ENCODE measurements at places on chromosomes 1 and 21. TPM values are rescaled to one million over a fixed set of nuclear protein-coding genes. Genes with fewer than 3 reads are reported as not detected.

GRCh38 chr1:9242338-9242969 lies 7.9 kb downstream of the H6PD start:
- H3K27ac ChIP-seq, result peak overlapping the region; percentile 99
- no peak for DNase-seq
- peaks cover 21% of the 10 kb centered on the region for H3K36me3 ChIP-seq
- H3K4me3 ChIP-seq, result peak overlapping the region; percentile 70

GRCh38 chr1:186982116-186982515 lies 153.4 kb downstream of the PLA2G4A start:
- no peaks in the 10 kb centered on the region for H3K4me1 ChIP-seq
- DNase-seq, result no peak
- no peaks in the 10 kb centered on the region for H3K36me3 ChIP-seq
- no peak overlapping the region for H3K4me3 ChIP-seq

DNA sequence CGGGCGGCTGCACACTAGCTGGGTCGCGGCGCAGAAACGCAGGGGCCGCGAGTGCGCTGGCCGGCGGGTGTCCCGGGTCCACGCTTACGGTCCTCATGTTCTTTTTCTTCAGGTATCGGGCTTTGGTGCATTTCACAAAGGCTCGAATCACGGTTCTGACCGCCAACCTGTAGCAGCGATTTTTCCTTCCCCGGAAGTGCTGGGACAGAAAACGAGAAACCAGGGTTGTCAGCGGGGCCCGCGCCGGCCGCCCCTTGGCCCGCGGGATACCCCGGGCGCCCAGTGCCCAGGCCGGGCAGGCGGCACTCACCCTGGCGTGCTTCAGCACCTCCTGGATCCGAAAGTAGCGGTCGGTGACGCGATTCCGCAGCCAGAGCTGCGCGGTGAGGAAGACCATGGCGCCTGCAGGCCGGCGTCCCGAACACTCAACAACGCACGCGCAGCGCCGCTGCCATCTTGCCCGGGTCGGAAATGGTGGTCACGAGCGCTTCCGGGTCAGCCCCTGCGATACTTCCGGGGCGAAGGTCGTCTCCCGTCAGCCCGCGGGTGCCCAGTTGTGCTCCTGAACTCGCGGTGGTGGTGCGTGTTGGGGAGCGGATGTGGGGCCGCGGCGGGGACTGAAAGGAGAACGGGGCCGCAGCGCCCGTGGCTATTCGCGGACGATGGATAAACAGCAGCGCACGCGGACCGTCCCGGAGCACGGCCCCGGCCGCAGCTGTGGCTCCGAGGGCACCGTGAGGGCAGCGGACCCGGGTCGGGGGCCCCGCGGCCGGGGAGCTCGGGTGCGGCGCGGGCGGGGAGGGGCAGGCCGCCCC lies at the start of gene MRPL20:
TSS of gene MRPL20 (minus strand) at position 473 of the 815 bp plus-strand sequence. CDS start at position 397, 76 bp downstream.
- no peaks in the 10 kb centered on the region for H3K27me3 ChIP-seq
- DNase-seq, result peak; percentile 93
- H3K36me3 ChIP-seq, result peaks cover 15% of the 10 kb centered on the region
- peaks cover 5% of the 10 kb centered on the region for H3K4me1 ChIP-seq
- peak within 1 kb of the TSS; percentile 98 for H3K4me3 ChIP-seq

DNA sequence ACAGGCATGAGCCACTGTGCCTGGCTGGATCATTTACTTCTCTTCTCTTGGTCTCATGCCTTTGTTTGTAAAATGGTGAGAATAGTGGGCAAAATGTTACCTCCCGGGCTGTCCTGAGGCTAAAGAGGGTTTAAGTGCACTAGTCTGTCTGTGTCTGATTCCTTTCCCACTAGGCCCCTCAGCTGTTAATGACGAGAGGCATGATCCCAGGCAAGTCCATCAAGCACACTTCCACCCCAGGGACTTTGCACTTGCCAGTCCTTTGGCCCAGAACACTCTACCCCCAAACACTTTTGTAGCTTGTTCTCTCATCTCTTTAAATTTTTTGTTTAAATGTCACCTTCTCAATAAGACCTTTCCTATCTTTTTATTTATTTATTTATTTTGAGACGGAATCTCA lies 13.8 kb upstream of the EPB41 start:
- no peak for DNase-seq
- peaks cover 3% of the 10 kb centered on the region for H3K4me1 ChIP-seq
- no peak overlapping the region for H3K27ac ChIP-seq
- no peak overlapping the region for H3K4me3 ChIP-seq
- no peaks in the 10 kb centered on the region for H3K27me3 ChIP-seq

Gene LRRC42
- 10.4 TPM for total RNA-seq

GRCh38 chr21:32134441-32135130 lies 144.3 kb downstream of the MIS18A start:
- no peaks in the 10 kb centered on the region for H3K4me1 ChIP-seq
- no peaks in the 10 kb centered on the region for H3K27me3 ChIP-seq
- H3K36me3 ChIP-seq, result no peaks in the 10 kb centered on the region
- H3K4me3 ChIP-seq, result no peak overlapping the region
- no peak for DNase-seq

GRCh38 chr1:2151252-2151651 lies 43.3 kb downstream of the FAAP20 start:
- no peak for DNase-seq
- no peak overlapping the region for H3K27ac ChIP-seq
- H3K4me3 ChIP-seq, result no peak overlapping the region
- no peaks in the 10 kb centered on the region for H3K27me3 ChIP-seq

- no peak overlapping the region for H3K27ac ChIP-seq
- no peaks in the 10 kb centered on the region for H3K27me3 ChIP-seq
- no peaks in the 10 kb centered on the region for H3K36me3 ChIP-seq
- no peak overlapping the region for H3K4me3 ChIP-seq
- DNase-seq, result no peak
These were observed 22.7 kb downstream of the INAVA start for GRCh38 chr1:200917291-200917817.

GRCh38 chr1:23909412-23909811 lies 3.8 kb downstream of the CNR2 start:
- no peak overlapping the region for H3K27ac ChIP-seq
- H3K4me1 ChIP-seq, result no peaks in the 10 kb centered on the region
- H3K27me3 ChIP-seq, result no peaks in the 10 kb centered on the region
- no peak for DNase-seq
- no peak overlapping the region for H3K4me3 ChIP-seq

GRCh38 chr1:151639466-151639865 lies 27.6 kb downstream of the SNX27 start:
- no peak overlapping the region for H3K27ac ChIP-seq
- H3K36me3 ChIP-seq, result peaks cover 3% of the 10 kb centered on the region
- DNase-seq, result no peak
- peaks cover 26% of the 10 kb centered on the region for H3K4me1 ChIP-seq

- no peak overlapping the region for H3K4me3 ChIP-seq
- DNase-seq, result no peak
- H3K36me3 ChIP-seq, result no peaks in the 10 kb centered on the region
- H3K4me1 ChIP-seq, result no peaks in the 10 kb centered on the region
- H3K27ac ChIP-seq, result no peak overlapping the region
- peaks cover 4% of the 10 kb centered on the region for H3K27me3 ChIP-seq
These were observed 11.5 kb downstream of the FCRL5 start for GRCh38 chr1:157540852-157541251.

GRCh38 chr1:220733086-220733601 lies 15.0 kb upstream of the MTARC2 start:
- H3K27ac ChIP-seq, result peak overlapping the region; percentile 75
- no peaks in the 10 kb centered on the region for H3K36me3 ChIP-seq
- peak overlapping the region; percentile 28 for H3K4me3 ChIP-seq
- peak; percentile 81 for DNase-seq
- peaks cover 26% of the 10 kb centered on the region for H3K4me1 ChIP-seq
- no peaks in the 10 kb centered on the region for H3K27me3 ChIP-seq

Gene PTAFR
- 2.5 TPM for total RNA-seq

GRCh38 chr1:209882942-209883340 lies 55.1 kb upstream of the SYT14 start:
- no peaks in the 10 kb centered on the region for H3K36me3 ChIP-seq
- H3K27me3 ChIP-seq, result peaks cover 4% of the 10 kb centered on the region
- no peaks in the 10 kb centered on the region for H3K4me1 ChIP-seq
- no peak for DNase-seq
- no peak overlapping the region for H3K27ac ChIP-seq

Gene NMNAT2
- under 0.01 TPM for total RNA-seq

DNA sequence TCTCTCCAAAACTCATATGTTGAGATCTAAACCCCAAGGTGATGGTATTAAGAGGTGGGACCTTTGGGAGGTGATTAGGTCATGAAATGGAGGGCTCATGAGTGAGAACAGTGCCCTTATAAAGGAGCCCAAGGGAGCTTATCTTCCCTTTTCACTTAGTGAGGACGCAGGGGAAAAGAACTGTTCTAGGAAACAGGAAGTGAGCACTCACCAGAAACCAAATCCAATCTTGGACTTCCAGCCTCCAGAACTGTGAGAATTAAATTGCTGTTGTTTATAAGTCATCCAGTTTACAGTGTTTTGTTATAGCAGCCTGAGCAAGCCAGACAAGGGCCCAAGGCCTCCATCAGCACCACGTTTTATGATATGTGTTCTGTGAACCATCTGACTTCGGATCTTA lies 60.3 kb upstream of the LRRC8D start:
- H3K27ac ChIP-seq, result no peak overlapping the region
- peaks cover 14% of the 10 kb centered on the region for H3K4me1 ChIP-seq
- no peaks in the 10 kb centered on the region for H3K27me3 ChIP-seq
- H3K4me3 ChIP-seq, result no peak overlapping the region
- H3K36me3 ChIP-seq, result no peaks in the 10 kb centered on the region

DNA sequence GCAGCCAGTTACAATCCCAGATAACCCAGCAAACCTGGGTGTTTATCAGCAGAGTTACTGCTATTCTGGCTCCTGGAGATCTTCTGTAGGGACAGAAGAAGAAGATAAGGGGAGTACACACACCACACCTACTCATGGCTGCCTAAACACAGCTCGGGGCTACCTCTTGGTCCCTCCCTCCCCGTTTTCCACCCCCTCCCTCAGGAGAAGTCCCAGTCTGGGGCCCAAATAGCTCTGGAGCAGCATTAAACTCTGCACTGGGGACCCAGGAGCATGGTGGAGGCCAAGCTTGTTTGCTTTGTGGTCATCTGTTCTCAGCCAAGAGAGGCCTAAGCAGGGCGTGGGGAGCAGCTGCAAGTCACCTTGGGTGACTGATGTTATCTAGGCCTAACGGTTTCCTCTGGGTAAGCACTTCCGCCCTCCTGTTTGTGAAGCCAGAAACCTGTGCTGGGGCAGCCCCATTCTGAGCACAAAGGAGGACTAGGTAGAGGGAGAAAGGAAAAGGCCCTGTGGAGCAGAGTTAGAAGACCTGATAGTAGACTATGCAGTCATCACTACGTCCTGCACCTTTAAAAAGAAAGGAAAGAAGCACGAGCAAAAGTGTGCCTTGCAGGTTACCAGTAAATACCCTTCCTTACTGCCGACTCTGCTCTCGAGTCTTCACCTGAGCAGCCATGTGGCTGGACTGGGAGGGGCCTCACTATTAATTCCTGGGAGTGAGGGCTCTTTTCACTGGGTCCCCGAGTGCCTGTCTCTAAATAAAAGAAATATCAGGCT lies 2.0 kb upstream of the RCSD1 start:
- DNase-seq, result no peak
- H3K4me3 ChIP-seq, result no peak overlapping the region
- H3K27me3 ChIP-seq, result no peaks in the 10 kb centered on the region
- peaks cover 6% of the 10 kb centered on the region for H3K4me1 ChIP-seq
- no peaks in the 10 kb centered on the region for H3K36me3 ChIP-seq

GRCh38 chr1:178613271-178613945 lies 100.5 kb downstream of the TEX35 start:
- H3K36me3 ChIP-seq, result no peaks in the 10 kb centered on the region
- H3K27me3 ChIP-seq, result no peaks in the 10 kb centered on the region
- no peak overlapping the region for H3K4me3 ChIP-seq
- DNase-seq, result no peak
- H3K4me1 ChIP-seq, result no peaks in the 10 kb centered on the region

DNA sequence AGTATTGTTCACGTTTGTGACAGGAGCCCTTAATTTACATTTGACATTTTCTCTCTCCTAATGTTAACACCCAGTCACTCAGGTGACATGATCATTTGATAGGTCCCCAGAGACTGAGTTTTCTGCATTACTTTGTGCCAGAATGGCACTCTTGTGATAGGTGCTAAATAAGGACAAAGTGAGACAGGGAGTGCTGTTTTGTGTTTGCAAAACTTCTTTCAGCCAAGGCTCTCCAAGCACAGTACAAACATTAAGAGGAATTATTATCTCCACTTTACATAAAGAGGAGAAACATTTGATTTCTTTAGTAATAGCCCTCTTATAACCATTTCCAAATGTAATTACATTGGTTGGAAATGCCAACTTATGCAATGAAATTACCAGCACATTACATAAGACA lies 355.2 kb downstream of the NTNG1 start:
- no peak overlapping the region for H3K4me3 ChIP-seq
- no peaks in the 10 kb centered on the region for H3K27me3 ChIP-seq
- H3K4me1 ChIP-seq, result peaks cover 12% of the 10 kb centered on the region
- no peaks in the 10 kb centered on the region for H3K36me3 ChIP-seq
- no peak overlapping the region for H3K27ac ChIP-seq
- DNase-seq, result no peak

GRCh38 chr1:237672748-237673147 lies 218.0 kb downstream of the ZP4 start:
- H3K4me1 ChIP-seq, result no peaks in the 10 kb centered on the region
- H3K27ac ChIP-seq, result no peak overlapping the region
- H3K27me3 ChIP-seq, result no peaks in the 10 kb centered on the region
- H3K36me3 ChIP-seq, result no peaks in the 10 kb centered on the region

- H3K36me3 ChIP-seq, result no peaks in the 10 kb centered on the region
- H3K4me1 ChIP-seq, result no peaks in the 10 kb centered on the region
- no peak overlapping the region for H3K27ac ChIP-seq
- DNase-seq, result no peak
- H3K27me3 ChIP-seq, result no peaks in the 10 kb centered on the region
- no peak overlapping the region for H3K4me3 ChIP-seq
These were observed 67.0 kb upstream of the LBR start for GRCh38 chr1:225494789-225495359.

- no peak overlapping the region for H3K27ac ChIP-seq
- DNase-seq, result no peak
- H3K36me3 ChIP-seq, result peaks cover 64% of the 10 kb centered on the region
- peaks cover 23% of the 10 kb centered on the region for H3K4me1 ChIP-seq
- no peak overlapping the region for H3K4me3 ChIP-seq
- no peaks in the 10 kb centered on the region for H3K27me3 ChIP-seq
These were observed 4.9 kb downstream of the DNTTIP2 start for GRCh38 chr1:93874025-93874651.

- H3K4me1 ChIP-seq, result no peaks in the 10 kb centered on the region
- H3K27me3 ChIP-seq, result no peaks in the 10 kb centered on the region
These were observed 12.6 kb downstream of the MEGF6 start for GRCh38 chr1:3598522-3599285.

DNA sequence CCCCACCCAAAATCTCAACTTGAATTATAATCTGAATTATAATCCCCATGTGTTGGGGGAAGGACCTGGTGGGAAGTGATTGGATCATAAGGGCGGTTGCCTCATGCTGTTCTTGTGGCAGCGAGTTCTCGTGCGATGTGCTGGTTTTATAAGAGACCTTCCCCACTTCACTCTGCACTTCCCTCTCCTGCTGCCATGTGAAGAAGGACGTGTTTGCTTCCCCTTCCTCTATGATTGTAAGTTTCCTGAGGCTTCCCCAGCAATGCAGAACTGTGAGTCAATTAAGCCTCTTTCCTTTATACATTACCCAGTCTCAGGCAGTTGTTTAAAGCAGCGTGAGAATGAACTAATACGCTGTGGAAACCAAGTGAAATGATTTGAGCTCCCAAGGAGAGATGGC lies 48.0 kb upstream of the SOD1 start:
- no peaks in the 10 kb centered on the region for H3K27me3 ChIP-seq
- H3K36me3 ChIP-seq, result no peaks in the 10 kb centered on the region
- peaks cover 4% of the 10 kb centered on the region for H3K4me1 ChIP-seq
- no peak overlapping the region for H3K27ac ChIP-seq

GRCh38 chr1:19477284-19478249 lies 7.8 kb downstream of the CAPZB start:
- no peaks in the 10 kb centered on the region for H3K36me3 ChIP-seq
- DNase-seq, result no peak
- H3K4me3 ChIP-seq, result no peak overlapping the region
- peak overlapping the region; percentile 72 for H3K27ac ChIP-seq
- peaks cover 35% of the 10 kb centered on the region for H3K4me1 ChIP-seq

All from liver (tissue), 10 donors.